GM23248 (cell line): ENCODE measurements at places on chromosomes 4 and X. TPM values are rescaled to one million over a fixed set of nuclear protein-coding genes. Genes with fewer than 3 reads are reported as not detected.

Gene MAGEA8
- not detected in 2 replicates for total RNA-seq

DNA sequence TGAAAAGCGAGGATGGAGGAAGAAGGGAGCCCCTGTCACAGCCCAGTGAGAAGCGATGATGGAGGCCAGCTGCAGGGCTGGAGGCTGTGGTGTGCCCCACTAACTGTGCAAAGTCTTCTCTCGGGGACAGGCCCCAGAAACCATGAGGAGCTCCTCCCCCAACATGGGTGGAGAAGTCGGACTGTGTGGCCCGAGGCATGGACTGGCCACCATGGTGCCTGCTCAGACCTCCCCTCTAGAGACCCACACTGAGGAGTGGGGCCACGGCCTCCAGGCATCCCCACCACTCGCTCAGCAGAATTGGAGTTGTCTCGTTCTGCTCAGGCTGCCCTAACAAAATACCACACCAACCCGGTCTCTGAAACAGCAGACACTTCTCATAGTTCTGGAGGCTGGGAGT, 12.2 kb upstream of the PDE6B start:
- no peaks in the 10 kb centered on the region for H3K36me3 ChIP-seq
- no peaks in the 10 kb centered on the region for H3K4me1 ChIP-seq
- no peak overlapping the region for H3K4me3 ChIP-seq
- no peak for DNase-seq
- H3K27me3 ChIP-seq = peaks cover 30% of the 10 kb centered on the region

DNA sequence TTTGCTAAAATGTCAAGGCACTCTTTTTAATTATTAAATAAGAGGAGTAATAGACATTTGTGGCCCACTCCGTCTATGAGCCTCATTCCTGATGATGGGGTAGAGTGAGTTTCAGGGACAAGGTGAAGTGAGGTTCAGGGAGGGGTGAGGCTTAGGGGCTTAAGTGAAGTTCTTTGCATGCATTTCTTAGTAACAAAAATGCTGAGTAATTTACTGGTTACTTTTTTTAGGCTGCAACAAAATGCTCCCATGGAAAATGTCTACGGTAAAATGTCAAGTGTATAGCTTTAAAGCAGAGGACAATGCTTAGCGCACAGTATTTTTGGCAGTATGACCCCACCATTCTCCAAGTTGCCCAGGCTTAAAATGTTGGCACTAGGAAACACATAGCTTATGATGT, 2.0 kb upstream of the USO1 start:
- H3K27me3 ChIP-seq = no peaks in the 10 kb centered on the region
- DNase-seq = no peak
- H3K4me1 ChIP-seq = peaks cover 20% of the 10 kb centered on the region
- H3K4me3 ChIP-seq = no peak overlapping the region

Gene VCX2
- not detected in 2 replicates for total RNA-seq

Gene CFP
- 1.4 TPM in 1 of 2 replicates, not detected in the other for total RNA-seq

Gene DAPP1
- not detected in 2 replicates for total RNA-seq

DNA sequence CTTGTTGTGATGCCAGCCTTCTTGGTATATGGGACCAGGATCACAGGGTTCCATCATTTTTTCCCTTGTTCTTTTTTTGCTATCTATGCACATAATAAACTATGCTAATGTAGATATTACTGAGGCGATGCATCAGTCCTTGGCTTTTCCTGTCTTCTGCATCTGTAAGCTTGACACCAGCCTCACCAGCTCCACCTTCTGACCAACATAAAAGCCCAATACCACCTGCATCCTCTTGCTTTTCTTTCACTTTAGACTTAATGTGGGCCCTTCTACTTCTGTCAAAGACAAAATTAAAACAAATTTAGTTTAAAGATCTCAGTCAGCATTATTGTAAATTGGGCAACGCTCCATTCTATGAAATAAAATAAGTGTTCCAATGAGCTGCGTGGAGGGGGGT, 1718.8 kb upstream of the PCDH10 start:
- no peaks in the 10 kb centered on the region for H3K36me3 ChIP-seq
- no peaks in the 10 kb centered on the region for H3K27me3 ChIP-seq
- H3K27ac ChIP-seq = no peak overlapping the region
- no peak for DNase-seq
- H3K4me1 ChIP-seq = no peaks in the 10 kb centered on the region

- no peak overlapping the region for H3K27ac ChIP-seq
- H3K4me3 ChIP-seq = no peak overlapping the region
- H3K36me3 ChIP-seq = no peaks in the 10 kb centered on the region
- no peaks in the 10 kb centered on the region for H3K27me3 ChIP-seq
- no peak for DNase-seq
- no peaks in the 10 kb centered on the region for H3K4me1 ChIP-seq
Observed at GRCh38 chr4:121009578-121010478, 62.5 kb downstream of the NDNF start.

Gene MXRA5
- 72.0 and 79.1 TPM in 2 replicates for total RNA-seq

Gene AFP
- total RNA-seq = not detected in 2 replicates

- H3K27ac ChIP-seq = no peak overlapping the region
- no peak for DNase-seq
- no peaks in the 10 kb centered on the region for H3K27me3 ChIP-seq
Observed at GRCh38 chr4:155602351-155603140, 64.1 kb upstream of the GUCY1A1 start.

Gene SUPT20HL1
- total RNA-seq = not detected in 2 replicates

Gene SCML2
- total RNA-seq = 0.38 and 2.1 TPM in 2 replicates

Gene GPAT3
- total RNA-seq = 1.7 and 13.8 TPM in 2 replicates

Gene HELQ
- total RNA-seq = 6.6 and 7.2 TPM in 2 replicates

GRCh38 chr4:8503801-8504200, 63.2 kb downstream of the TRMT44 start:
- H3K36me3 ChIP-seq = no peaks in the 10 kb centered on the region
- no peaks in the 10 kb centered on the region for H3K27me3 ChIP-seq
- H3K27ac ChIP-seq = no peak overlapping the region

- DNase-seq = no peak
- no peaks in the 10 kb centered on the region for H3K36me3 ChIP-seq
- no peak overlapping the region for H3K4me3 ChIP-seq
Observed at GRCh38 chrX:84170931-84171330, 17.1 kb downstream of the RPS6KA6 start.

GRCh38 chr4:171025776-171026175, 787.4 kb upstream of the GALNTL6 start:
- no peak for DNase-seq
- H3K27ac ChIP-seq = no peak overlapping the region
- no peaks in the 10 kb centered on the region for H3K36me3 ChIP-seq
- no peak overlapping the region for H3K4me3 ChIP-seq
- H3K4me1 ChIP-seq = no peaks in the 10 kb centered on the region
- H3K27me3 ChIP-seq = no peaks in the 10 kb centered on the region

GRCh38 chr4:145619639-145619996, 433 bp downstream of the MMAA start:
- H3K4me1 ChIP-seq = peaks cover 27% of the 10 kb centered on the region
- H3K27me3 ChIP-seq = no peaks in the 10 kb centered on the region
- no peaks in the 10 kb centered on the region for H3K36me3 ChIP-seq
- H3K4me3 ChIP-seq = peak overlapping the region; percentile 99
- peak; percentile 78 for DNase-seq
- H3K27ac ChIP-seq = peak overlapping the region; percentile 96

Gene CYSLTR1
- not detected in 2 replicates for total RNA-seq

DNA sequence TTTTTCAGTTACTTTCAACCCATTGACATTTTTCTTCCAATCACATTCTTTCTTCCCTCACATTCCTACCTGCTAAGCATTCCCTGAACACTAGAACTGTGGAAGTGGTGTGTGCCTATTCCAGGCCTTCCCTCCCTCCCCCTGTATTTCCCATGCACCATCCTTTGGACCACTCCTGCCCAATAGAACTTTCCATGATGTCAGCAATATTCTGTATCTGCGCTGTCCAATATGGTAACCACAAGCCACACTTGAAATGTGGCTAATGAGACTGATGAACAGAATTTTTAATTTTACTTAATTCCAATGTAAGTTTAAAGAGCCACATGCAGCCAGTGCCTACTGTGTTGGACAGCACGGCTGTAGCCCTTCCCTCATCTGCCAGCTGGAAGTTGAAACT, 57.5 kb downstream of the DCTD start:
- no peaks in the 10 kb centered on the region for H3K27me3 ChIP-seq
- no peak overlapping the region for H3K4me3 ChIP-seq
- H3K27ac ChIP-seq = no peak overlapping the region
- H3K4me1 ChIP-seq = no peaks in the 10 kb centered on the region

- no peak overlapping the region for H3K27ac ChIP-seq
- no peaks in the 10 kb centered on the region for H3K36me3 ChIP-seq
- no peaks in the 10 kb centered on the region for H3K4me1 ChIP-seq
- no peak overlapping the region for H3K4me3 ChIP-seq
- H3K27me3 ChIP-seq = peaks cover 11% of the 10 kb centered on the region; the same call in 1 of the 2 replicates
- no peak for DNase-seq
Observed at GRCh38 chr4:56156141-56156540, 207.4 kb downstream of the CEP135 start.

- no peak overlapping the region for H3K4me3 ChIP-seq
- no peak for DNase-seq
Observed at GRCh38 chr4:139647184-139647583, 18.4 kb upstream of the MGST2 start.

- no peak overlapping the region for H3K27ac ChIP-seq
- no peak for DNase-seq
- H3K4me1 ChIP-seq = no peaks in the 10 kb centered on the region
- no peaks in the 10 kb centered on the region for H3K36me3 ChIP-seq
- H3K27me3 ChIP-seq = no peaks in the 10 kb centered on the region
- no peak overlapping the region for H3K4me3 ChIP-seq
Observed at GRCh38 chrX:49237060-49237459, 1.8 kb downstream of the CCDC22 start.

Gene TMEM47
- 185 and 188 TPM in 2 replicates for total RNA-seq

Gene RBMXL3
- total RNA-seq = not detected in 2 replicates

- H3K27ac ChIP-seq = no peak overlapping the region
- H3K27me3 ChIP-seq = no peaks in the 10 kb centered on the region
- no peaks in the 10 kb centered on the region for H3K4me1 ChIP-seq
- H3K36me3 ChIP-seq = no peaks in the 10 kb centered on the region
Observed at GRCh38 chr4:188032583-188032982, 37.0 kb downstream of the ZFP42 start.

- H3K27ac ChIP-seq = no peak overlapping the region
- H3K4me1 ChIP-seq = no peaks in the 10 kb centered on the region
- no peak for DNase-seq
- H3K4me3 ChIP-seq = no peak overlapping the region
Observed at GRCh38 chrX:131746491-131746968, 202.7 kb downstream of the OR13H1 start.

DNA sequence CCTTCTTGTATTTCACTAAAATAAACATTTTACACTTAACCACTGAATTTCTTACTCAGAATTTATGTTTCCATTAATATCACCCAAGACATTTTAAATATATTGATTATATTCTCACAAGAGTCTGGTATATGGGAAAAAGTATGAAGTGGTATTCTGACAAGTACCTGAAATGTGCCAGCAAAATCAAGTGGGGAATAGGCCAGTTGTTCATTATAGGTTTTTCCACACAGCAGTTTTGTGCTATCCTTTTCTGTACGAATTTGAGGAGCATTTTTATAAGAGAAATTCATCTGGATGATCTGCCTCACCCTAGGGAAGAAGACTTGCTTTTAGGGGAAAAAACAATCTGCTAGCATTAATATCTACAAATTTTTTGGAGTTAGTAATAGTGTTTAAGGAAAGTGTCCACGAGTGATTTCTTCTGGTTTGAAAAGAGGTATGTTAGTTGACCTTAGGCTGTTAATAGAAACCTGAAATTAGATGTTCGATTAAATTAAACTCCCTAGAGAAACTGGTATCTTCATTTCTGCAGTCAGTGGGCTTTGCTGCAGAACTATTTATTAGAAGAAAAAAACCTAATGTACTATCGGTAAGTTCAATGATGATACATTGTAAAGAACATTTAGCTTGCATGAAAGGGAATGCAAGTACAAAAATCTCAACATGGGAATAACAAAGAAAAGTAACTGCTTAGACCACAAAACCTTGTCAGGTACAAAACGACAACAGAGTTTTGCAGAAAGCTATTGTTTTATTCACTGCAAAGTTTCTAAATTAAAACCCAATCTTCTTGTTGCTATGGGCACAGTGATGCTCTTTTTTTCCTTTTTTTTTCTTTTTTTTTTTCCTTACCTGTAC, 1.8 kb downstream of the KLF3 start:
- no peaks in the 10 kb centered on the region for H3K36me3 ChIP-seq
- DNase-seq = no peak
- H3K4me1 ChIP-seq = peaks cover 43% of the 10 kb centered on the region
- H3K27ac ChIP-seq = peak overlapping the region; percentile 97

DNA sequence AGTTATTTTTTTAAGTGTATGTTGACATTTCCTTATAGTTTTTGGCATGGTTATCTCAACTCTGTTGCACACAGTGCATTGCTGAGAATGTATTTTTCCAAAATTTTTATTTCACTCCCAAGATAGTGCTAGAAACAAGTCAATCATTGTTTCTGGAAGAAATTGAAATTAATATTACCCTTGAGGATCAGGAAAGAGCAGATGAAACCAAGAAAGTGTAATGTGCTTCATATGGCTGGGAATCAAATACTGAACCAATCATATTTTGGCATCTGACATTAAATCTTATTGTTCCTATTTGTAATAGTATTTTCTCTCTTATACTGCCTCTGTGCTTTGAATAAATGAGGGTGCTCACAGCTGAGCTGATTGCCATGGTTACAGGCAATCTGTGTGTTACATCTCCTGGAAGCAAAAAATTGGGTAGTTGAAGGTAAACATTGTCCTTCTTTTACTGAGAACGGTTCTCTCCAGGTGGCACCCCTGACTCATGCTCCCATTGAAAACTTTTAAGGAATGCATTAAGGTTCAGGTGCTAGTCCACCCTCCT, 358.2 kb upstream of the NR3C2 start:
- no peak overlapping the region for H3K4me3 ChIP-seq
- no peaks in the 10 kb centered on the region for H3K36me3 ChIP-seq
- H3K27me3 ChIP-seq = no peaks in the 10 kb centered on the region
- no peaks in the 10 kb centered on the region for H3K4me1 ChIP-seq
- H3K27ac ChIP-seq = no peak overlapping the region
